ENCODE measurements at places on chromosomes 6 and 20. TPM values are rescaled to one million over a fixed set of nuclear protein-coding genes. Genes with fewer than 3 reads are reported as not detected.

DNA sequence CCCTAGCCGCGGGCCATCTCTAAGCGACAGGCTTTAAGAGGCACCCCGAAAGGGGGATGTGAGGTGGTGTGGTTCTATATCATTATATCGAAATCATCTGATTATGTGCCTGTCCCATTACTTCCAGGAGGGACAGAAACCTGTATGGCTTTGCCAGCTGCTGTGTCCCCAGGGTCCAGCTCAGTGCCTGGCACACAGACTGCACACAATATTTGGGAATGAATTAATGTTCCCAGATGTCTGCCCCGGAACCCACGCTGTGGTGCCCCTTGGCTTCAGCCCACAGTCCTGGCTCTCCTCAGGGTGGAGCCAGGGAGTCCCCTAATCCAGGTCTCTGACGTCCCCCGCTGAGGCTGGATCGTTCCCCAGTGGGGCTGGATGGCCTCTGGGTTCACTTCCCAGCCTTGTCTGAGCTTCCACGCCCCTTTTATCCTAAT is 8.9 kb upstream of the AHCY start:
- H3K4me1 ChIP-seq, result peaks cover 3% of the 10 kb centered on the region
- peaks cover 3% of the 10 kb centered on the region for H3K36me3 ChIP-seq
- H3K4me3 ChIP-seq, result no peak overlapping the region
- H3K27me3 ChIP-seq, result peaks cover 5% of the 10 kb centered on the region
- no peak overlapping the region for H3K27ac ChIP-seq
- no peak for DNase-seq

GRCh38 chr20:19978511-19979210 is 38.5 kb upstream of the NAA20 start:
- H3K4me3 ChIP-seq, result no peak overlapping the region
- no peak for DNase-seq
- H3K36me3 ChIP-seq, result peaks cover 38% of the 10 kb centered on the region

Gene CST4
- not detected for total RNA-seq

- no peak overlapping the region for H3K4me3 ChIP-seq
- no peaks in the 10 kb centered on the region for H3K27me3 ChIP-seq
- H3K36me3 ChIP-seq, result no peaks in the 10 kb centered on the region
Measured at GRCh38 chr6:40124924-40125323, 190.7 kb upstream of the MOCS1 start.

DNA sequence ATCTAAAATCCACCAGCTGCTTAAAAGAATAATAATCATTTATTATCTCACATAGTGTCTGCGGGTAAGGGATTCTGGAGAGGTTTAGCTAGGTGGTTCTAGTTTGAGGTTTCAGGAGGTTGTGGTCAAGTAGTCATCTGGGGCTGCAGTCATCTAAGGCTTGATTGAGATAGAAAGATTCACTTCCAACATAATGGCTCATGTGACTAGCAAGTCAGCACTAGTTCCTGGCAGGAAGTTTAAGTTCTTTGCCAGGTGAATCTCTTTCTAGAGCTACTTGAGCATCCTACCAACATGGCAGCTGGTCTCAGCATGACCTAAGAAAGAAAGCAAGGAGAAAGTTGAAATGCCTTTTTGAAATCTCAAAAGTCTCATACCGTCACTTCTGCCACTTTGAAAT is 128.8 kb downstream of the EDN1 start:
- no peaks in the 10 kb centered on the region for H3K4me1 ChIP-seq
- H3K36me3 ChIP-seq, result peaks cover 3% of the 10 kb centered on the region
- H3K27ac ChIP-seq, result no peak overlapping the region

Gene GMPR
- total RNA-seq, result 1.8 TPM

All from endothelial cell (in vitro differentiated cells).